ENCODE measurements at places on chromosomes 5 and 9. TPM values are rescaled to one million over a fixed set of nuclear protein-coding genes. Genes with fewer than 3 reads are reported as not detected.

- no peak for DNase-seq
Measured at GRCh38 chr5:34656700-34657273, 659 bp downstream of the RAI14 start.

DNA sequence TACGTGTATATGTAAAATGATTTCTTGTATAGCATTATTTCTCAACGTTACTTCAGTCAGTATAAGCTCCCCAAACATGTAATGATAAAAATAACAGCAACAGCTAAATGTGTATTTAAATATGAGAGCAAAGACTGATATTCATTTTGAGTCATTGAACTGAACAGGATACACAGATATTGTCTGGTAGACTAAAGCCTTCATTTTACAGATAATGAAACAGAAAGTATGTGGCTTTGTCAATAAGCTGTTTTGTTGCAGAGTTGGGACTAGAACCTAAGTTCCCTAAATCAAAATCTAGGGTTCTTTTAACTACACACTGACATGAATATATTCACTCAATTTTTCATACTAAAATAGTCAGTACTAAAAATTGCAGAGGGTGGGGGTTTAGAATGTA is 80.4 kb upstream of the MARCHF11 start:
- DNase-seq: no peak

GRCh38 chr5:112724901-112725300 is 12.8 kb upstream of the APC start:
- no peak for DNase-seq

DNA sequence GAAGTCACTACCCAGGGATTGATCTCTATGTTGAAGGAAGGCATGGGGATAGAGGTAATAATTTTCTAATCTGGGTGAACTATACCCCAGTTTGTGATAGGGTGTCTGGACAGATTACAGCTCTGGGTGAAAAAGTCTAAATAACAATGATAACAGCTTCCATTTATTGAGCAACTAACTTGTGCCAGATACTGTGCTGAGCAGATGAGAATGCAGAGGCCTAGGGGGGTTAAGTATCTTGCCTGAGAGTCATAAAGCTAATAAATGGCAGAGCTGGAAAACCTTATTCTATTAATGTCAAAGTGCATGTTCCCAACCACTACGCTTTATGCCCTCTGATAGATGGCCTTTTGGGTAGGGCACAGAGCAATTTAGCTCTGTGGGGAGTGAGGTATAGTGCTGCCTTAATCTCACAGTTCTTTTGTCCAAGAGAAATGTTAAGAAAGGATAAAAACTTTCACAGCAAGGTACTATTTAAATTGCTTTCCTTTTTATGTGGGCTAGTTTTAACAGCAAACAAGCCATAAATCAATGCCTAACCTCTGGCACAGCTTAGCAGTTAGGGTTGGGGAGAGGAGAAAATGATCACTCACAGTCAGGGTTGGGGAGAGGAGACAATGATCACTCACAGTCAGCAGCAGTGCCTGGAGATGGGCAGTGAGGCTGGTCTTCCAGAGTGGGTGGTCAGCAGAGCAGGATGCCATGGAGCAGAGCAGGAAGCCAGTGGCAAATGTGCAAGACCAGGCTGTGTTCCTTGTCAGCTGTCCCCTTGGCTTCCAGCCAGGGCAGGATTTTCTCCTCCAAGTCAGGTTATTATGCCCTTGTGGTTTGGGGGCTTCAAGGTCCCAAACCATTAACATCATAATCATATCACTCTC is 187.0 kb downstream of the CARTPT start:
- DNase-seq: no peak

GRCh38 chr5:43065387-43065947 is 25.3 kb upstream of the ANXA2R start:
- peak; percentile 40 for DNase-seq

DNA sequence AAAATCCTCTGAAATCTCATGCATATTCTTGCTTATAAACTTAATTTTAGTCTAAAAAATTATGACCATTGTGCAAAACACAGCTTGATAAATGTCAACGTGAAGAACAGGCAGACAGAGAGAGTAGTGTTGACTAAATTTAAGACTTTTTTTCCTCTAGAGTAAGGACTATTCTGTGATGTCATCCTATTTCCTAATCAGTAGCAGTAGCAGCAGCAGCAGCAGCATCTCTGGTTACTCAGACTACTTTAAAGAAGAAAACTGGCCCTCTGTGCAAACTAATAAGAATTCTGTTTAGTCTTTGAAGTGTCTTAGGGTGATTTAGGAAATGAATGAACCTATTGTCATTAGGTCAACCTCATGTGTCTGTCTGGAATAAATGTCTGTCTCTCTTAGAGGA is 403.0 kb downstream of the HINT1 start:
- DNase-seq: no peak

FABP6 gene
- polyA plus RNA-seq: 7.3 TPM

All from right lung (tissue), 10 donors.